Amniotic epithelial cell (primary cell): ENCODE measurements at places on chromosomes 13 and 19.

GRCh38 chr19:35249146-35249847 is 495 bp downstream of the LSR start:
- no peak for DNase-seq

GRCh38 chr13:94061301-94061700 is 418.2 kb downstream of the DCT start:
- peak; percentile 81 for DNase-seq

- DNase-seq: no peak
Observed at GRCh38 chr13:101447852-101448251, 4.6 kb upstream of the ITGBL1 start.

- DNase-seq: peak; percentile 68
Observed at GRCh38 chr19:23817519-23817918, 58.8 kb upstream of the ZNF681 start.

- DNase-seq: no peak
Observed at GRCh38 chr19:42091742-42092141, 15.8 kb downstream of the ZNF574 start.

- no peak for DNase-seq
Observed at GRCh38 chr19:11100049-11100448, 10.8 kb downstream of the LDLR start.

GRCh38 chr13:105184201-105184600 is 1351.3 kb downstream of the EFNB2 start:
- DNase-seq: no peak

- no peak for DNase-seq
Observed at GRCh38 chr13:34591900-34592529, 350.1 kb upstream of the NBEA start.

GRCh38 chr13:110450941-110451730 is 110.4 kb downstream of the RAB20 start:
- no peak for DNase-seq

GRCh38 chr19:33024398-33024797 is 40.3 kb downstream of the RHPN2 start:
- DNase-seq: no peak
